ENCODE measurements at places on chromosomes 13 and 19.

- no peak for DNase-seq
These were observed 611.1 kb downstream of the TBC1D4 start for GRCh38 chr13:74870865-74871264.

DNA sequence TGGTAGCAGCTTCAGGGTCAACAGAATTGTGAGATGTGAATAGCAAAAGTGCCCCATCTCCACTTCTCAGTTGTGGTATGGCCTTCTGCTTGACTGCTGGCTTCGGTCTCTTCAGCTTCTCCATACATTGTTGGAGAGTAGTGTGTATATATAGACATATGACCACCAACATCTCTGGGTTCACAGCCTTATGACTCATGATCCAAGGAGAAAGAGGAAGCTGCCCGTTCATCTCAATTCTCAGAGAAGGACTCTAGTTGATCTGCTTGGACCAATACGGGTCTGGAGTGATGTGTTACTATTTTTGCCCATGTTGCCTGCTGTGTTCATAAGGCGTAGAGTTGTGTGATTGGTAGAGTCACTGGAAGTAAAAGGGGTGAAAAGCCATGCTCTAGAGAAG lies 3.6 kb upstream of the COMMD6 start:
- DNase-seq = no peak

- DNase-seq = no peak
These were observed 17.9 kb upstream of the RFC3 start for GRCh38 chr13:33799950-33800592.

DNA sequence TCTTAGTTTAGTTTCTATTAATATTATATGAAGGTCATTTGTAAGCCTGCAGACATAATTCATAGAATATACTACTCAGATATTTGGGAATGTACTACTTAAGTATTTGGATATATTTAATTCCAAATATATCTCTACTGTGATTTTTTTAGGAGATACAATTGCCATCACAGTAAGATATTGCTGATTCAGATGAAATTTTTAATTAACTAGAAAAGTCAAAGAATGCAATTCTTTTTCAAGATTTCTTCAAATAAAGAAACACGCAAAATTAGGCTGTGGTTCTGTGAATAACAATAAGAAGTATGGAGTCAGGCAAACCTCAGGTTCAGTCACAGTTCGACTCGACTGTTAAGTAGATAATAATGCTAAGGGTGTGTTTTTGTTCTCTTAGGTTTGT lies 550.4 kb upstream of the GPC6 start:
- DNase-seq = no peak

DNA sequence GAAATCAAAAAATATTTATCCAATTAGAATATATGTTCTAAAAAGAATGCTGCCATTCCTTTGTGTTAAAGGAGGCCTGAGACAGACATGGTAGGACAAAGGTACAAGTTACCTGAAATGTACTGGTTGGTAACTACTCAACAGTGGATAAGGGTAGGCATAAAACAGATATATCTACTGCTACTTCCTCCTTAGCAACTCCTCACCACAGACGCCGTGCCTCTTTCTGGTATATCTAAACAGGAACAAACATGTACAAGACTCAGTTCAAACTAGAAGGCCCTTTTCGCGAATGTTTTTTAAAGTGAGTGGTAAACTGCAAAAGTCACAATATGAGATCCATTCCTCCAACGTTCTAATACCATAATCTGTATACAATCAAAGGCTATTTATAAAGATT lies 86.9 kb downstream of the TBC1D4 start:
- no peak for DNase-seq

- no peak for DNase-seq
These were observed 18.2 kb downstream of the NUDT15 start for GRCh38 chr13:48055712-48056111.

- DNase-seq = no peak
These were observed 3.3 kb upstream of the LRG1 start for GRCh38 chr19:4542896-4543841.

DNA sequence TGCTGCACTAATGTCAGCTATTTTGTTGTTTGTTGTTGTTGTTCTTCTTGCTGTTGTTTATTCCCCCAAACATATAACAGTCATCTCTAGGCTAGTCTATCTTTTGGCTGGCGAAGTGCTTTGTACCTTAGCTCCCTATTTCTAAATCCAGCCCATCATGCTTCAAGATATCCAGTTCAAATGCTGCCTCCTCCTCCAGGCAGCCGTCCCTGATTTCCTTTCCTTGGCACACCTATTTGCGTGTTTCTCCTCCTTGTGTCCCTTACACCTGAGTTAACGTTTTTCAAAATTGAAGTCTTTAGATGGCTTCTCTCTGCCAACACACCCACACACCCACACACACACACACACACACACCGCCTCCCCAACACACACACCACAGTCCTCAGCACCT lies 25.5 kb downstream of the INSR start:
- no peak for DNase-seq

DNA sequence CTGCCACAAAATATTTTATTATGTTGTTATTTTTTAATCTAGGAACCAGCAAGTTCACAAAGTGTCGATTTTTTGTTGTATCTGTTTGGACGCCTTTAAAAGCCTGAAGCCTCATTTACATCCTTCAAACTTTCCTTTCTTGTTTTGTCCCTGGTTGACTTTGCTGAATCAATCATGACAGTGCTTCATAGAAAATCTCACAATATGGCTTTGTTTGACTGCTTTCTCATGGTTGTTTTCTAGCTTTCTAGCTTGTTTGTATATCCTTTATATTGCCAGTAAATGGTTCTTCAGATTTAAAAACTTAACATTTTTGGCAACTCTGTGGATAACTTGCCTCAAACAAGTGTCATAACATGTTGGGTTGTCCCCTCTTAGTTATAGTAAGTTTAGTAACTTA lies 84.1 kb upstream of the ATXN8OS start:
- DNase-seq = no peak

DNA sequence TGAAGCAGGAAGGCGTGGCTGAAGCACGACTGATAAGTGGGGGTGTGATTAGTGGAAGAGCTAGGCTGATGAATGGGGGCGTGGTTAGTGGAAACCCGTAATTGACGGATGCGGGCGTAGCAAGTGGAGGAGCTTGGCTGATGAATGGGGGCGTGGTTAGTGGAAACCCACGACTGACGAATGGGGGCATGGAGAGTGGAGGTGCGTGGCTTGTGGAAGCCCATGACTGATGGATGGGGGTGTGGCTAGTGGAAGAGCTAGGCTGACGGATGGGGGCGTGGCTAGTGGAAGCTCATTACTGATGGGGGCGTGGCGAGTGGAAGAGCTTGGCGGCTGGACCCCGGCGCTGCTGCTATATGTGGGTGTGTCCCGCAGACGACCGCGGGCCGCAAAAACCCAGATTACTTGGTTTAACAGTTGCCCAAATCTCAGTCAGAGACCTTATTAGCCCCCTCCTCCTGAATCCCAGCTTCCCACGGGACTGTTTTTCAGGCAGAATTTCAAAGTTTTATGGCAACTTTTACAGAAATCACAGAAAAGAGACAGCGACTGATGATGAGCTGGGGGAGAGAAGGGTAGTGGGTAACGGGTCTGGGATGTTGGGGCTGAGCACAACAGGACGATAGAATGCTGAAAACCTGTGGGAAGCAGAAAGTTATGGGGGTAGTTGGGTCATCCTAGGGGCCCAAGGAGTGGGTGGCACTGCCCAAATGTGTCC lies 9.0 kb upstream of the MEIS3 start:
- peak; percentile 65 for DNase-seq

- DNase-seq = no peak
These were observed 495.9 kb downstream of the GPC5 start for GRCh38 chr13:91894316-91894715.

DNA sequence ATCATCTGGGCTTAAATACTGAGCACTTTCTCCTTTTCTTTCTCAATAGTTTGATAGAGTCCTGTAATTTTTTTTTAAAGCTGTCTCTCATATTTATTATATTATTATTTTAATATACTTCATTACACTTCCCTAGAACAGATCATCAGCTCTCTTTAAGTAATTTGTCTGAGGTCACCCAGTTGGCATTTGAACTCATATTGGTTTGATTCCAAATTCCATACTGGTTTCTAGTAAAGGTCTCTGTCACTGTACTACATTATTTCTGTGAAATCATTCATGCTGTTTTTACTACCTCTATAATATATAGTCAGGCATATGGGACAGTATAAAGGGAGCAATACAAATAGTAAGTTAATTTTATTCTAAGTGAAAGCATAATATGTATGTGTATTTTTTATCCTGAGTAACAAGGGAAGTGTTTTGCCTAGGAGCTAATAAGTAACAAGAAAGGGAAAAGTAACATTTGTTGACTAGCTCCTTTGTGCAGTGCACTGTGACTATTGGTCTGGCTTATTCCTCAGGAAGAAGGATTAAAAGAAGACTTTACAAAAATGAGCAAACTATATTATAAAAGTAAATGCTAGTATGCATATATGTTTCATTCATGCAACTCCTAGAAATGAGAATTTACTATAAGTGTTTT lies 14.3 kb downstream of the LPAR6 start:
- DNase-seq = no peak

GRCh38 chr13:37446503-37446902 lies 152.1 kb downstream of the POSTN start:
- no peak for DNase-seq

- no peak for DNase-seq
These were observed 79.6 kb upstream of the POMP start for GRCh38 chr13:28579322-28579721.

GRCh38 chr19:15397782-15398181 lies 18.2 kb upstream of the AKAP8 start:
- DNase-seq = no peak

DNA sequence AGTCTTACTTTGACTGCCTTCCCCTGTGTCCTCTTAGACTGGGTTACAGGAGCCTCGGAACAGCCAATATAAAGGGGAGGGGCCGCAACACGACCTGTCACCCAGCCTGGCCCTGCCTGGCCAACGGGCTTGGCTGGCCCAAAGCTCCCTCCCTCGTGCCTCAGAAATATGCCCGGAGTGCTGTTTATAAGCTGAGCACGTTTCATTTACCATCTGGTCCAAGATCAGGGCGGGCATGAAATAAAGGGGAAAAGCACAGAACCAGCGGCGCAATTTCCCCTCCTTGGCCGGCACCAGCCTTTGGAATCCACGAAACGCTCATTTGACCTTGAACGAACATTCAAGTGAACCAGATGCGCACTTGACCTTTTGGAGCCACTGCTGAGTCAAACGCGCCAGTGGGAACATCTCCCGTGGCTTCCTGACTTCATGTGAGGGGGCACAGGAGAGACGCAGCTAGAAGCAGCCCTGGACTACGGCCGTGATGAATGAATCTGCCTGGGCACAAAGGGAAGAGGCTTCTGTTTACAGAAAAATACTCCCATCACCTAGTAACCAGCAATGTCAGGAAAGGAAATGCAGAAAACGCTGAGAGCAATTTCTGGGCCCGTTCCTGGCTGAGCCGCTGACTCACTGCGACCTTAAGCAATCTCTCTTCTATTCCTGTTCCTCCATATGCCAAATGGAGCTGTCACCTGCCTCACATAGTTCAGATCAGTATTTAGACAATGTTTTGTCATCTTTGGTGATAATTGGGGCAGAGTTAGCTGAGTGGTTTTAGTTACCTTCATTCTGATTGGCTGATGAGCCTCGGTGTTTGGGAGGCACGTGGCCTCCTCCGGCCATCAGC lies 53.3 kb downstream of the RFX2 start:
- DNase-seq = no peak
